ENCODE measurements at places on chromosomes 1 and 21. TPM values are rescaled to one million over a fixed set of nuclear protein-coding genes. Genes with fewer than 3 reads are reported as not detected.

Gene MAP1LC3C
- 1.1 TPM for polyA plus RNA-seq

Gene S100A7A
- polyA plus RNA-seq: not detected

Gene GSTM5
- polyA plus RNA-seq: 36.1 TPM

Gene PDC
- polyA plus RNA-seq: 0.34 TPM

Gene CD48
- polyA plus RNA-seq: 1.7 TPM

Gene PRKAA2
- polyA plus RNA-seq: 1.8 TPM

Gene NPHS2
- 444 TPM for polyA plus RNA-seq

Gene SAMSN1
- polyA plus RNA-seq: 5.3 TPM

Gene GRHL3
- 3.9 TPM for polyA plus RNA-seq

Gene CLCA1
- polyA plus RNA-seq: not detected

Gene SYPL2
- polyA plus RNA-seq: 12.7 TPM

Gene MIB2
- 26.1 TPM for polyA plus RNA-seq

Gene CELSR2
- 39.7 TPM for polyA plus RNA-seq

Gene POU3F1
- 1.2 TPM for polyA plus RNA-seq

Gene TEX35
- not detected for polyA plus RNA-seq

Gene AADACL3
- polyA plus RNA-seq: not detected

Gene WDR64
- polyA plus RNA-seq: 0.42 TPM

Gene NPL
- polyA plus RNA-seq: 12.3 TPM

Gene LIN28A
- not detected for polyA plus RNA-seq

Gene C1orf50
- 7.8 TPM for polyA plus RNA-seq

Gene FOXO6
- polyA plus RNA-seq: 2.2 TPM

Gene CHRNB2
- polyA plus RNA-seq: 0.35 TPM

Gene EXO1
- polyA plus RNA-seq: 11.2 TPM

Gene SLFNL1
- polyA plus RNA-seq: 0.47 TPM

Data from left renal pelvis (tissue), 4 donors.